Uterus (tissue), 4 donors: ENCODE measurements at places on chromosomes 6 and 20. TPM values are rescaled to one million over a fixed set of nuclear protein-coding genes. Genes with fewer than 3 reads are reported as not detected.

GRCh38 chr20:1265226-1265915 is 723 bp upstream of the SNPH start:
- DNase-seq = no peak

GRCh38 chr6:169626649-169627048 is 75.2 kb downstream of the WDR27 start:
- no peak for DNase-seq

- DNase-seq = no peak
Observed at GRCh38 chr6:158029668-158030230, 48.1 kb downstream of the SYNJ2 start.

GRCh38 chr6:155378724-155379123 is 64.4 kb upstream of the TFB1M start:
- no peak for DNase-seq

DNA sequence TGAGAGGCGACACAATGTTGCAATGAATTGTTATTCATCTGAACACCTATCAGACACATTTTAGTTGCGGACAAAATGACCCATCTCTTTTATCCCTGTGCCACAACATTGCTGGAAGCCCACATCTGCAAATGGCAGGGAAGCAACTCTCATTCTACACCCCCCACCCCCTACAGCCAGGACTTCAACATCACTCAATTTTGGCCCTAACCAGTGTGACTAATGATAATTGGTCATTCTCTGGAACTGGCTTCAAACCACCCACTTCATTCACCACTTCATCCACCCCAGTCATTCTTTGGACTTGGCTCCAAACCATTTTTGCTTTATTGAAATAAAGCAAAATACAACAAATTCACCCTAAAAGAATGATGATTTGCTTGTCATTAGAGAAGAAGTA is 1.5 kb downstream of the GCM2 start:
- no peak for DNase-seq

GRCh38 chr20:63032026-63032800 is 25.4 kb upstream of the BHLHE23 start:
- no peak for DNase-seq

DNA sequence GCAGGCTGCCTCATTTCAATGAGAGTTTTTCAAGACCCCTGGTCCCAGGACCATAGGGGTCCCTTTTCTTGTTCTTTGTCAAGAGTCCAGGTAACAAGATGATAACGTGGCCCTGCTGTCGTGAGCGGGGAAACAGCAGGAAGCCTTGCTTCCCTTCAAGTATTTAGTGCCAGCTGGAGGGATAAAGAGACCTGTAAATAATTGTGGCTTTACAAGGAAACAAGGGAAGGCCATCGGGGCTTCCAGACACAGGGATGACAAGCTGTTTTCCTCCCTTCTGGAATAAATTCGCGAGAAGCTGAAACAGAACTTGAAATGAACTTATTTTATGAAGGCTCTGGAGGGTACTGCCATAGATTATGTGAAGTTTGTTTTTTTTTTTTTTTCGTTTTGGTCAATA is 163.2 kb downstream of the SYNDIG1 start:
- DNase-seq = no peak

DNA sequence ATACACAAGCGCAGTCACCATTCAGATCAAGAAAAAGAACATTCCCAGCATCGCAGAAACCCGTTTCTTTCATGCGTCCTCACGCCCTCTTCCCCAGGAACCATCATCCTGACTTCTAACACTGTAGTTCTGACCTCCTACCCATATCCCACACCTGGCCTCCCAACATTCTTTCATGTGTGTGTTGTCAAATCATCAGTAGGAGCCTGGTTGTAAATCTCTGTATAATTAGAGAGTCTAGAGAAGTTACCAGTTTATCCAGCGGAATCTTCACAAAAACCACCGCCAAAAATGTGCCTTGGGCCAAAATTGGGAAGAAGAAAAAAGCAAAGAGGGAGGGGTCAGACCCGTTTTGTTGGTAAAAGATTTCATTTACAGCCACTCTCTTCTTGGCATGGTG is 91.6 kb downstream of the RTN4IP1 start:
- DNase-seq = no peak

DNA sequence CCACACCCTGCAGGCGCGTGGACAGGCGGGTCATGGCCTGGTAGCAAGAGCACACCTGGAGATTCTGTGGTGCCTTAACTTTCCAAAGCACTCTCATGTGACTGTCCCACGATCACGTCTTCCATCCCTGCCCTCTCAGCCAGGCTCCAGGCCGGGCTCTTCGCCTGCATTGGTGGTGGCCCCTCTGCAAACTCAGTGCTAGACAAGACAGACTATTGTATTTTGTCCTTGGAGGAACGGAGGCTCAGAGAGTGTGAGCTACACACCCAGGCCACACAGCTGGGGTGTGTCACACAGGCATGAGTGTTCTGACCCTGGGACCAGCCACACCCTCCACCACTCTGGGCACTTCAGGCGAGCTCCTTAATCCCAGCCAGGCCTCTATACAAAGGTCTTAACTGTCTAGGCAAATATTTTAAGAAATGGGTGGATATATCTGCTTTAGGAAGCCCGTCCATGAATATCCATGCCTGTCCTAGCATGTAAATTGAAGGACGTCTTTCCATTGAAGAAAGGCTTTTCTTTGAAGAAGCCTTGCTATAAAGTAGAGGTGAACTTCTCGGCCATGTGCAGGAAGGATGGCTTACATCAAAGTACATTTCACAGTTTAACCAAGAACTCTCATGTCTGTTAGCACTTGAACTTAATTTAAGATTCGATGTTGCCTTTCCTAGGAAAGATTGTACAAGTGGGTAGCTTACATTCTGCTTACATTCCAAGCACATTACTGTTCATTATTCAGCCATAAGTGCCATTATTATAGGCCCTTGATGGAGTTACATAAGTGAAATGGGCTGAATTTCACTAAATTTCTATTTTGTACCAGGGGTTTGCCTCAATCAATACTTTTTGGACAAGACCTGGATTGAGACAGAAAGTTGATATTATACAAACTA is 263.9 kb downstream of the DLL1 start:
- no peak for DNase-seq

GRCh38 chr6:136031982-136032381 is 180.5 kb downstream of the PDE7B start:
- DNase-seq = peak; percentile 41

GRCh38 chr20:58146746-58147140 is 81.7 kb downstream of the ANKRD60 start:
- no peak for DNase-seq

DNA sequence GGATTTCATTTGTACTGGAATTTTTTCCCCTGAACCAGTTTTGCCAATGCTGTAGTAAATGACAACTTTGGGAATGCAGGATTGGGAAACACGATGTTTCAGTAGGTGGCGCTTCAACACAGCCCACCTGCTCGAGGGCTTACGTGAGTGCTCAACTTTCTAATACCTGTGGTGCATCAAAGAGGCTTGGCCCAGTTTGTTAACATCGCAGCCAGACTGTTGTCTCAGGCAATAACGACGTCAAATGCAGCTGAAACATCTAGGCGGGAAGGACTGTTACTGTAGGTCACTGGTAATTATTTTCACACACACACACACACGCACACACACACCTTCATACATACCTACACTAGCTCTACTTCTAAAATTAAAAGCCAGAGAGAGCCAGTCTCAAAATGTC is 815.5 kb upstream of the SLC35B3 start:
- no peak for DNase-seq

DNA sequence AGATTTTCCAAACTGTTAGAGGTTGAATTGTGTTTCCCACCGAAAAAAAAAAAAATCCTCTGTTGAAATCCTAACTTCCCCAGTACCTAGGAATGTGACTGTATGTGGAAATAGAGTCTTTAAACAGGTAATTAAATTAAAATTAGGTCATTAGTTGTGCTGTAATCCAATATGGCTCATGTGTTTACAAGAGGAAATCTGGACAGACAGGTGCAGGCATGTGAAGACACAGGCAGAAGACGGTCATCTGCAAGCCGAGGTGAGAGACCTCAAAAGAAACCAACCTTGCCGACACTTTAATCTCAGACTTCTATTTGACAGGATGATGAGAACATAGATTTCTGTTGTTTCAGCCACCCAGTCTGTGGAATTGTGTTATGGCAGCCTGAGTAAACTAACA is 28.6 kb upstream of the EZR start:
- DNase-seq = no peak

GRCh38 chr20:42051921-42052320 is 433.7 kb upstream of the CHD6 start:
- no peak for DNase-seq

- no peak for DNase-seq
Observed at GRCh38 chr20:31666258-31667042, 28.7 kb downstream of the COX4I2 start.

DNA sequence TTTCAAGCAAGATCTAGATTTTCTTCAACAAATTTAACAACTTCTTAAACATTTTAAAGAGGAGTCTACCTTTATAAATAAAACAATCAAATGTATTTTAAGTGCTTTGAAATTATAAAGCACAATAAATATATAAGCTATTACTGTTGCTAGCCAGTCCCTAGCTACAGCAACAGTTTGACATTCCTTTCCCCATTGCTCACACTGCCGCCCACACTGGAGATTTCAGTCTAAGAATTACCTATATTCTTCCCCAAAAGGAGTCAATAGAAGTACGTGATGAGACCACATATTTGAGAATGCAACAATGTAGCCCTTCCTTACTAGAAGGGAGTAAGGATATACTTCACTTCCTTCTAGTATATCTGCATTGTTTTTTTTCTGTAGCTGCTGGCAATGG is 65.3 kb upstream of the RNF146 start:
- DNase-seq = no peak

GRCh38 chr20:17580895-17581294 is 11.0 kb downstream of the DSTN start:
- no peak for DNase-seq

GRCh38 chr20:37808233-37809070 is 94.5 kb upstream of the VSTM2L start:
- DNase-seq = no peak

DNA sequence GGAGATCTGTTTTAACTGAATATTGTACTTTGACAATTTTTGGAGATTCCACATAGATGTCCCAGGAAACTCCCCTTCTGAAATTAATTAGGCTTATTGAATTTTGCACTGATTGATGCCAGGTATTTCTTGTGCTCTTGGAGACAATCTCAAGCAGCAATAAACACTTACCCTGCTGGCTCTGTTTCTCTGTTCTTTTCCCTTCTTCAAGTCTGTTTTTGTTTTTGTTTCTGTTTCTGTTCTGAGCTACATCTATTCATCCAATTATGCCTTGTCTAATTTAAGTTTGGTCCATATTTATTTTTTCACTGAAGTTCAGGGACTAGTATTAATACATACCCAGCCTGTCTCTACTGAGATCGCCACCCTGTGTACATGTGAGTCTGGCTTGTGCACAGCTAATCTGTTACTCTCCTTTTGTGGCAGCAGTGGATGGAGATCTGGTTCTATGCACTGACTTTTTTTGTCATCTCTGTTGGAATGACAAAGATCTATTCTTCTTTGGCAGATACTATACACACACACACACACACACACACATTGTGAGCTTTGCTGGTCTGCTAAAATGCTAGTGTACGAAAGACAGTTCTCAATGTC is 51.9 kb downstream of the IL22RA2 start:
- DNase-seq = no peak

- no peak for DNase-seq
Observed at GRCh38 chr6:155409391-155409790, 46.2 kb downstream of the NOX3 start.

DNA sequence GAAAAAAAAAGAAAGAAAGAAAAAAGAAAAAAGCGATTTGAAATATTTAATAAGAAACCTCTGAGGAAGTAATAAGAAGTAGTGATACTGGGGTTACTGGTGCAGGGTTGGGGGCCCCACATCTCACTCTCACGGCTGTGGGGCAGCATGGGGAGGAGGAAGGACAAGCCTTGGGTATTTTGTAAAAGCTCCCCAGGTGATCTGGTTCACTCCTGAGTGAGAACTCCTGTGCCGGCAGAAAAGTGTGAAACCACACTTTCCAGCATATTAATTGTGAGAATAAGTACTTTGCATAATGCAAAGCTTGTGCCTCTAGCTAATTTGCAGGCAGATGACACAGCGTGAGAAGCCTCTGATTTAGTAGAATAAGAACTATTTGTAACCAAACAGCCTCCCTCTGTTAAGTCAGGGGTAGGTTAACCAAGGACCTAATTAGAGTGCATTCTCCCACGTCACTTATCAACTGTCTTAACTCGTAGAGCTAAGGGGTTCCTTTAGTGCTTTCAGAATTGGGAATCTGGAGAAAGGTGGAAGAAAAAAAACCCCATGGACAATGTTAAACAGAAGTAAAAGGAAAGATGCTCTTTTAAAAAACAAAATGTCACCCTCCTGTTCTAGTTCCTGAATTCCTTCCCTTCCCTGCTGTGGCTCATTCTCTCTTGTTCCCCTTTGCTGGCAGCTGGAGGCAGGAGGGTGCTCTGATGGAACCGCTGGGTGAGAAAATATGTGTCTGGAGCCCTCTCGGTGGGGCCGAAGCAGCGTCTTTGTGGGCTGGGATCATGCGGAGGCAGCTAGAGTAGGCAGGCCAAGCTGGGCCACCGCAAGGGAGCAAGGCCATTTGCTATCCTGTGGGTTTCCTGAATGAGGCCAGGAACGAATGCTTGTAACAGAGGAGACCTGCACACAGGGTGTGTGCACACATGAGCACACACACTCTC is 108.7 kb downstream of the FYN start:
- no peak for DNase-seq

DNA sequence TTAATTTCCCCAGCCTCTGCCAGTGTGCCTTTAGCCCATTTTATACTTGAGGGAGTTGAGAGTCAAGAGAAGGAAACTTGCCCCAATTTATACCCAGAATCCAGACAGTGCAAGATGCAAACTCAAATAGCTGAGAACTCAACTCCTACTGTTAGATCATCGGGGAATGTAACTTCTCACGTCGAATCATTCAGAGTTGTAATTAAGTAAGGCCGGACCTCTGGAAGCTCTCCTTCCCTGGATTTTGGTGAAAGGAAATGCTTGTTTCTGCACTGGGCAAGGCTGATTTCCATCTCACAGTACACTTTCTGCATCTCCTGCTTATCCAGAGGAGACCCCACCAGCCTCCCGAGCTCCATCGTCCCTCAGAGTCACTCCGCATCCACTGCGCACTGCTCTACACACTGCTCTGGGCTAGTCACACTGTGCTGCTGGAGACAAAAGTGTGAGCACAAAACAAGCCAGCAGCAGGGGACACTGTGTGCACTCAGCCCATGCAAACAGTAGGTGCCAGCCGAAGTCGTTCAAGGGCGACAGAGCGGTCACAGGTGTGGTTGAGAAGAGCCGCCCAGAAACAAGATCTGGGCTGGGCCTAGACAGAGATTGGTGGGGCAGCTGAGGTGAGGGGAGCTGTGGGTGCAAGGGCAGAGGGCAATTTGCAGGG is 150.4 kb upstream of the QKI start:
- DNase-seq = no peak

GRCh38 chr6:125165256-125165655 is 11.7 kb downstream of the TPD52L1 start:
- no peak for DNase-seq

Gene C20orf173
- not detected for total RNA-seq

Gene KCNS1
- not detected for total RNA-seq

Gene RAET1G
- total RNA-seq = not detected

Gene HCRTR2
- total RNA-seq = not detected

Gene TREML1
- 8.2 TPM for total RNA-seq

Gene GATA5
- total RNA-seq = 0.26 TPM

Gene UBE3D
- 20.5 TPM for total RNA-seq

Gene LTA
- total RNA-seq = not detected

Gene LTB
- not detected for total RNA-seq

Gene ULBP2
- 0.21 TPM for total RNA-seq

Gene ZNF133
- total RNA-seq = 27.3 TPM

Gene ABHD12
- total RNA-seq = 40.1 TPM
